Smooth muscle cell of the pulmonary artery (primary cell): ENCODE measurements at places on chromosomes 12 and 14. TPM values are rescaled to one million over a fixed set of nuclear protein-coding genes. Genes with fewer than 3 reads are reported as not detected.

The PTPRB gene
- total RNA-seq, result 8.6 and 13.9 TPM in 2 replicates

The LPAR5 gene
- total RNA-seq, result 0.03 TPM in 1 of 2 replicates, not detected in the other

The GPR84 gene
- 0.07 and 0.13 TPM in 2 replicates for total RNA-seq

The KRT77 gene
- total RNA-seq, result not detected in 2 replicates

The LRTM2 gene
- total RNA-seq, result not detected in 2 replicates

The PSMA3 gene
- total RNA-seq, result 68.9 and 83.9 TPM in 2 replicates

The PLA2G1B gene
- not detected in 2 replicates for total RNA-seq

The TMEM119 gene
- 3.9 and 69.5 TPM in 2 replicates for total RNA-seq

The HOTAIR gene
- not detected in 2 replicates for total RNA-seq

The GZMH gene
- total RNA-seq, result not detected in 2 replicates

The IL26 gene
- 0.13 and 2.0 TPM in 2 replicates for total RNA-seq

The KERA gene
- not detected in 2 replicates for total RNA-seq

The VASH1 gene
- 7.7 and 10.4 TPM in 2 replicates for total RNA-seq

The KRT85 gene
- not detected in 2 replicates for total RNA-seq

The KRT78 gene
- total RNA-seq, result not detected in 2 replicates

The ACOT6 gene
- total RNA-seq, result not detected in 2 replicates

The NRIP2 gene
- 0.07 TPM in 1 of 2 replicates, not detected in the other for total RNA-seq

The AMN1 gene
- 14.9 and 16.2 TPM in 2 replicates for total RNA-seq

The RD3L gene
- not detected in 2 replicates for total RNA-seq

The MDM2 gene
- total RNA-seq, result 157 and 262 TPM in 2 replicates

The PGF gene
- 9.7 and 27.8 TPM in 2 replicates for total RNA-seq

The VRTN gene
- total RNA-seq, result not detected in 2 replicates

The SAMD15 gene
- 1.4 and 1.7 TPM in 2 replicates for total RNA-seq

The KRT4 gene
- not detected in 2 replicates for total RNA-seq

The MDGA2 gene
- not detected in 2 replicates for total RNA-seq
